Activated CD8-positive, alpha-beta memory T cell treated with anti-CD3 and anti-CD28 coated beads for 24 hours (primary cell): ENCODE measurements at places on chromosomes 4 and X.

GRCh38 chrX:134396174-134396573 is 63.8 kb upstream of the HPRT1 start:
- no peak for DNase-seq

GRCh38 chr4:86055898-86056297 is 304.0 kb downstream of the MAPK10 start:
- no peak for DNase-seq

GRCh38 chr4:1057403-1057745 is 45.9 kb downstream of the FGFRL1 start:
- no peak for DNase-seq

DNA sequence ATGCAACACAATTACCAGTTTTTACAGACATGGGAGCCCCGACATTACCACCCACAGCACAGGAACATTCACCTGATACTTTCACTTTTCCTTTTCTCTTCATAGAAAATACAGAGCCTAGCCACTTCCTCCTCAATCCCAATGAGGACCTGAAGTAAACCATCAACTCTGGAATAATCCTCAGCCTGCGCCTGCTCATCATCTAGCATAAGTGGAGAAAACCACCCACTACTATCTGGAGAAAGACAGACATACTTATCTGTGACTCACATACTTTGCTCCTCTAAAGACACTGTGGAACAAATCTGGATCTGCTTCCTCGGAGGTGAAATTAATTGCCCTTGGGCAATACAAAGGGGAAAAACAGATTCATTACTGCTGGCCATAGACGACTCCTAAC is 47.8 kb downstream of the ZCCHC13 start:
- no peak for DNase-seq

DNA sequence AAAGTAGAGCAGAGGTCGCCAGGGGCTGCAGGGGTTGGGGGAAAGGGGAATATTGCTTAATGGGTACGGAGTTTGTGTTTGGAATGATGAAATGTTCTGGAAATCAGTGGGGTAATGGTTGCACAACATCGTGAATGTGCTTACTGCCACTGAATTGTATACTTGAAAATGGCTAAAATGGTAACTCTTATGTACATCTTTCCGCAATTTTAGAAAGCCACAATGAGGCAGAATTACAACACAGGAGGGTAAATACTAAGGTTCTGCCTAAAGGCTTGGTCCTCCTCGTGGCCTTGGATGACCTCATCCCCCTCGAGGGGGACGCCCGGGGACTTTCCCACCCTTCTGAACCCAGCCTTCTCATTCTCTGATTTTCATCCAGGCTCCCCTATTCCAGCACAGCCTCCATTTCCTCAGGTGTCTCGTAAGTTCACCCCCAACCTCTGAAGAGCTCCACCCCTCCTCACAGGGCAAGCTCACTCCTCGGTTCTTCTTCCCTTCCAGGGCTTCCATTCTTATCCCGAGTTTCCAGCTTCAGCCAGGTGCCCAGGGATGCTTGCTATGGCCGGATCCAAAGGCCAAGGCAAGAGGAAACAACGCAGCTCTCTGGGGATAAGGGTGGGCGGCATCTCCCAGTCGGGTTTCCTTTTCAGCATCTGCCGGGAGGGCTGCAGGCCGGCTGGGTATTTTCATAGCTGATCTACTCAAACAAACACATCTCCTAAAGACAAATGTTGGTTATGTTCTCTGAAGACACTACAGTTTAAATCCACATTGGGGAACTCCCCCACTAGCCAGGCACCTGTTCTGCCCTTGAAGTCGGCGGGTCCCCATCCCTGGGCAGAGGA is 71.3 kb upstream of the ACSL1 start:
- DNase-seq: no peak

DNA sequence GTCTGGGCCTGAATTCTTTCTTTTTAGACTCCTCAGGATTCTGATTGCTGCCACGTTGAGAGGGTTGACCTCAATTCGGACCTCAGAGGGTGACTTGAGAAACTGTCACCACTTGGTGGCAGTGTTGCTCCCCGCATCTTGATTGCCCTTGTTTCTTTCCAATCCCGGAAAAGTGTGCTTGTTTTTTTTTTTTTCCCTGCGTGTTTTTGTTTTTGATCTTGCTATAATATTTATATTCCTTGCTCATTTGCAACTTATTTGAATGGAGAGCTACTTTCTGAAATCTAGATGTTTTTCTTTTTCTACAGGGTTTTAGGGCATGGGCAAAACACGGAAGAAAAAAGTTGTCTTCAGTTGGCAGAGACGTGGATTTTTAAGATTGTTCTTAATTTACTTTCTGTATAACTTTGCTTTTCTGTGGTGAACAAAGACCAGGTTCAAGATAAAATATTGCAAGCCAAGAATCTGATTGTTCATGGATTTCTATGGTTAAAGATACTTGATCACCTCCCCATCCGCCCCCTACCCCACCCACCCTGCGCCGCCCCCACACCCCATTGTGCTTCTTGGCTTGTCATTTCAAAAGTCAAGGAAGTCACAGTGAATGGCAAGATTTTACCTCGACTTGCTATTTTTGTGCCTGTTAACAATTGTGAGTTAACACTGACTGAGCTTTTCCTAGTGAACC is 102.0 kb downstream of the PTTG2 start:
- peak; percentile 80 for DNase-seq

GRCh38 chr4:4752576-4753401 is 106.7 kb upstream of the MSX1 start:
- no peak for DNase-seq

GRCh38 chr4:82585690-82586435 is 24.1 kb upstream of the TMEM150C start:
- DNase-seq: no peak

- no peak for DNase-seq
Observed at GRCh38 chr4:121380776-121381462, at the start of gene QRFPR. TSS of gene QRFPR (minus strand) at chr4:121381018. CDS start at chr4:121380647, 371 bp downstream.

DNA sequence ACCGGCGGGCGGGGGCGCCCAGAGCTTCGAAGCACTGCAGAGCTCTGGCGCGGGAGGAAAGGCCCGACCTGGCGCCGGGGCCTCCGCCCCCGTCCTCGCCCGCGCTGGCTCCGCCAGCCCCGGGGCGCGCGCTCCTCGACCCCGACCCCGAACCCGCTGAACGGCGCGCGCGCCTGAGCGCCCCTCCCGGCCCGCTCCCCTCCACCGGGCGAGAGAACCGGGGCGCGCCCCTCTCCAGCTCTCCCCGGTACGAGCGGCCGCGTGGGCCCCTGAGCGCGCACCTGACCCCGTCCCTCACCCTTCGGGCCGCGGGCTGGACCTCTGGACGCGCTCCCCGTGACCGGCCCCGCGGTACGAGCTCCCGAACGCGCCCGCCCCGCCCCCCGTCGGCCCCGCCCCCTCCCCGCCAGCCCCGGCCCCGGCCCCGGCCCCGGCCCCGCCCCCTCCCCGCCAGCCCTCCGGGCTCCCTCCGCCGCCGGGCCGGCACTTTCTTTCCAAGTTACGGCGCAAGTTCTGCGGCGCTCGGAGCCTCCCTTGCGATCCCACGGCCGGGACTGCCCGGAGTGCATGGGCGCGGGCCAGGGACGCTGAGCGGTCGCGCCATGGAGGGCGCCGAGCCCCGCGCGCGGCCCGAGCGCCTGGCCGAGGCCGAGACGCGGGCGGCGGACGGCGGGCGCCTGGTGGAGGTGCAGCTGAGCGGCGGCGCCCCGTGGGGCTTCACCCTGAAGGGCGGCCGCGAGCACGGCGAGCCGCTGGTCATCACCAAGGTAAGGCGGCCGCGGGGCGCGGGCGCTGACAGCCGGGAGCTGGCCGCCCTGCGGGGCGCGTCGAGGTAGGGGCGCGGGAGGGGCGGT is at the start of gene SHROOM2:
Gene SHROOM2 (plus strand): TSS at position 486 of the 854 bp plus-strand sequence. CDS start 117 bp downstream, at position 603.
- no peak for DNase-seq

DNA sequence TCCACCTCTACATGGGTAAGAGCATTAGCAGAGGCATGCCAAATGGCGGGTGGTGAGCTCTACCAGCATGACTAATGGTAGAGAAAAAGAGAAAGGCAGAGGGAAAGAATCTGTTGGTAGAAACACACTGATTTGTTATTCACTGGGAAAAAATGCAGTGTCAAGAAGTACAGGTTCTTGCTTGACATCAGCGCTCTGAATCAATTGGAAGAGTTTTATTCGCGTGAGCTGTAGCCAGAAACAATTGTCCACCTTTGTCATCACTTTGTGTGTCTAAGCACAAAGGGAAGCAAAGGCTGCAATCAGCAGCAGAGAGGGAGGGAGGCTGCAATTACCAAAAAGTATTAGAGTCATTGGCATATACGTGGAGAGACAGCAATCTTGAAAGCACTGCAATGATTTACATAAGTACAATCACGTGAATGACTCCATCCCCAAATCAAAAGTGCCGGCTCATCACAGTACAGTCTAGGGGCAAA is 67.7 kb upstream of the HS3ST1 start:
- DNase-seq: no peak

DNA sequence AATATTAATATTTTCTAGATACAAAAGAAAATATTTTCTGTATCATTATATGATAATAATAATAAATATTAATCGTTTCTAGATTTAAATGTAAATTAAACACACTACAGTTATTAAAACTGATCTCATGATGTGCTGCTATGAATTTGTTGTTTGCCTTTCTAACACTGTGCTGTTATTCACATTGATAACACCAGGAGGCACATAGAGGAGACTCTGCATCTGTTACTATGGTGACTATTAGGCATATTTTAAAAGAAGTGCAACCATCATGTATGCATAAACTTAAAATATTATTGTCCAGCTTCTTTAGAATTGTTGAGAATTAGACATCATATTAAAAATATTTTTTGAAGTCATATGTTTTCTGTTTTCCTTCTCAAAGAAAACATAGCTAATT is 11.8 kb upstream of the PDGFC start:
- no peak for DNase-seq

- no peak for DNase-seq
Observed at GRCh38 chr4:102586002-102586643, 85.0 kb downstream of the NFKB1 start.

GRCh38 chr4:124486423-124486822 is 226.1 kb downstream of the ANKRD50 start:
- no peak for DNase-seq

DNA sequence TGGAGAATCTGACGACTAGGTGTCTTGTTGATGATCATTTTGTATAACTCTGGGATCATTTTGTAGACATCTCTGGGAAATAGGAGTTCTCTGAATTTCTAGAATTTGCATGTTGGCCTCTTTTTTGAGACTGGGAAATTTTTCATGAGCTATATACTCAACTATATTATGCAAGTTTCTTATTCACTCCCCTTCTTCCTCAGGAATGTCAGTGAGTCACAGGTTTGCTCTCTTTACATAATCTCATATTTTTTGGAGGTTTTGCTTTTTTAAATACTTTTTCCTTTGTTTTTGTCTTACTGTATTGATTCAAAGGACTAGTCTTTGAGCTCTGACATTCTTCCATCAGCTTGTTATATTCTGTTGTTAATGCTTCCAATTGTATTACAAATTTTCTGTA is 1324.2 kb downstream of the TECRL start:
- no peak for DNase-seq

DNA sequence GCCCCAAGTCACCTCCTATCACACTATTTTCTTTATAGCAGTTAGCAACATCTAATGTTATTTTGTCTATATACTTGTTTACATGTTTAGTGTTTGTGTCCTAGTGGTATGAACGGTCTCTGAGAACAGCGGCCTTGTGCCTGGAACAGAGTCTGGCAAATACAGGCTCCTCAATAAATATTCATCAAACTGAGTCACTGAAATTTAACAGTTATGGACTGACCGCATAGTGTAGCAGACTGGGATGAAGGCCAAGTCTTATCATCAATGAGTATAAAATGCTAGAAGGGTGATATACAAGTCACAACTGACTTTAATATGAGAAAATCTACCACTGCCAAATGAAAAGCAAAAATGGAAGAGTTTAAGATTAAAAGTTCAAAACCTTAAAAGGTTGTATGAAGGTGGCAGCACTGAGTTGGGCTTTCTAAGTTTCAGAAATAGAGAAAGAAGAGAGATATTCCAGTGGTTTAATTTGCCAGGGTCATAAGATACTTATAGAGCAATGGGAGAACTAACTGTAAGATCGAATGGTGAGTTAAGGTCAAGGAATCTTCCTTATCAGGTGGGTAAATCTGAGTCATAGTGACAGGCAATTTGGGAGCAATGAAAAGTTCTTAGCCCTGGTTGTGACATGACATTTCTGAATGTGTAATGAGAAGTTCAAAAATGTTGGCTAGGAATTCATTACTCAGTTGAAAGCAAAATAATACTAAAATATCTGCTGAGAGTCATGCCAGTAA is 34.9 kb downstream of the ELOVL6 start:
- no peak for DNase-seq

GRCh38 chr4:42712854-42713253 is 55.9 kb upstream of the ATP8A1 start:
- DNase-seq: no peak

- no peak for DNase-seq
Observed at GRCh38 chrX:6151971-6152370, 76.7 kb downstream of the NLGN4X start.

GRCh38 chrX:136784231-136784630 is 3.5 kb upstream of the ARHGEF6 start:
- no peak for DNase-seq

DNA sequence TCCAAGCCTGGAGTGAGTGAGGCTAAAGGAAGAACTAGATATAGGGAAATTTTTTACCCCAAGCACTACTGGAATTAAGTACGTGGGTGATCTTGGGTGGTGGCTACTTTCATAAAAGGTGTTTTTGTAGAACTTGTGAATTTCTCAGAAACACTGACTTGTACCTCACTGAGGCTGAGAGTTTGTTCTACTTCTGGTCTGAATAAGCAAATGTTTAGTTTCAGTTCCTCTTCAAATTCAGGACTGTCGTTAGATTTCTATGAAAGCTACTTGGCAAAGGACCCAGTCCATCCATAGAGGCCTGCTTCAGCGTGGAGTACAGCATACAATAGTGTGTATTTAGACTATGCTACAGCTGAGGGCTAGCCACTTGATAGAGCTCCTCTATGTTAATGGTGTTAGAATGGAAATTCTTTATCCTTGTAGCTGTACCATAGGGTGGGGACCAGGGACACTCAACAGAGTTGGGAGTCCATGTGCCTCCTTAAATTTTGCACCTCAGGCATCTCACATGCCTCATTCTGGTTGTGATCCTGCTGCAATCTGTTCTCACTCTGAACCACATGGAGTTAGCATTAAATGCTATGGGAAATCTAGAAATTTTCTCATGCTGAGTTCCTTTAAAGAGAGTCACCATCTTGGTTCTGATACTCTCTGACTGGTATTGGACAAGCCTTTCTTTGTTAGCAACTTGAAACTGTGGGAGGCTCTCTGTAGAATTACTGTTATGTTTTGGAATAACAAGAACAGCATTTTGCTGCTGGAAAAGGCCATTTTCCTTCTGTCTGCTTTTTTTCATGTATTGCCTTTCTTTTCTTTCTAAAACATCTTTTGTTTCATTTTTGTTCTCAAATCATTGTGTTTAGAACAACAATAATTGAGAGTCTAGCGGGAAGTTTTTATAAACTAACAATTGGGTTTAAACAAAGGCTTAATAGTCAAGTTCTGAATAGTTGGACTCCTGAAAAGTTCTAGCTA is 86.8 kb downstream of the PDGFRA start:
- no peak for DNase-seq

- DNase-seq: peak; percentile 82
Observed at GRCh38 chrX:53714580-53715345, 28.2 kb upstream of the HUWE1 start.

GRCh38 chrX:1060562-1060960 is 151.9 kb downstream of the CRLF2 start:
- no peak for DNase-seq

GRCh38 chr4:128660361-128661215 is 148.9 kb upstream of the JADE1 start:
- no peak for DNase-seq
